HEK293T (cell line): ENCODE measurements at places on chromosomes 5 and 9.
A peak's percentile ranks its signal among the peaks of the same experiment; 100 is the strongest.

DNA sequence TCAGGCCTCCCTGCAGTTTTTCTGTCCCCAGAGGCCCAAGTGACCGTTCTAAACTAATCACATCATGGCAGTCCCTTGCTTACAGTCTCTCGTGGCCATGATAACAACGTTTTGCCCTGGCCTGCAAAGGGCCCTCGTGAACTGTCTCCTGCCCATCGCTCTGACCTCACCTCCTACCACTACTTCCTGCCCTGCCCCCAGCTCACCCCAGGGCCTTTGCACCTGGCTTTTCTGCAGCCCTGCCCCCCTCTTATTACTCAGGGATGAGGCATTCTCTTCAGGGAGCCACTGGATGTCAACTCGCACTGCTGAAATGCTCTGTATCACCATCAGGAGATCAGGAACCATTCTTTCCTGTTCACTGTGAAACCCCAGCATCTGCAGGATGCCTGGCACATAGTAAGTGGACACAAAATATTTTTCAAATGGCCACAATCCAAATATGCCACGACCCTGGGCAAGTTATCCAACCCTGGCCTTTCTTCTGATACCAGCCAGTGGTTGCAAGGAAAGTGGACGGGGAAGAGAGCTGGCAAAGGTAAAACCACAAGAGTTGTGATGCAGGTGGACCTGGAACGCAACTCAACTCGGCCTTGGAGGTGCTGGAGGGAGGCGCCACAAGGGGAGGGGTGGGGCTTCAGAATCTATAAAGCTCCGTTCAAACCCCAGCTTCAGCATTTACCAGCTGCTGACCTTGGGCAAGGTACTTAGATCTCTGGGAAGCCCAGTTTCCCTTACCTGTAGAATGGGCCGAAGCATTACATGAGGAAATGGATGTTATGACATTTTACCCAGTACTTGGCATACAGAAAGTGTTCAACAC, 1.7 kb downstream of the SNCB start:
- DNase-seq: no peak

DNA sequence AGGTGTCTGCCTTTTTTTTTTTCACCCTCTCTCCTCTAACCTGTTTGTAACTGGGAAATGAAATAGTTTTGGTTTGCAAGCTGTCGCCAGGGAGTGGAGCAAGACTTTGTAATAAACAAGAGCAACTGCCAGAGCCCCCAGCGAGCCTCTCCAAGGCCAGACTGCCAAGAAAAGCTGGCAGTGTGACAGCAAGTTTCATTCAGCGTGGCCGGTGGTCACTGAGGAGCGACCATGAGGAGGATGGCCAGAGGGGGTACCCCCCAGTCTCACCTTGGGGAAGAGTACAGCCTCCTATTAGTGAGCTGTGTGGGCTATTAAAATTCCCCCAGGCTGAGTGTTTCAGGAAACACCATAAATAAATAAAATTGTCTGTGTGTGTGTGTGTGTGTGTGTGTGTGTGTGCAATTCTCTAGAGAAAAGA, 49.9 kb downstream of the ZFAND5 start:
- peak; percentile 19 for DNase-seq

GRCh38 chr9:93268551-93269314, 84.8 kb downstream of the WNK2 start:
- DNase-seq: no peak

DNA sequence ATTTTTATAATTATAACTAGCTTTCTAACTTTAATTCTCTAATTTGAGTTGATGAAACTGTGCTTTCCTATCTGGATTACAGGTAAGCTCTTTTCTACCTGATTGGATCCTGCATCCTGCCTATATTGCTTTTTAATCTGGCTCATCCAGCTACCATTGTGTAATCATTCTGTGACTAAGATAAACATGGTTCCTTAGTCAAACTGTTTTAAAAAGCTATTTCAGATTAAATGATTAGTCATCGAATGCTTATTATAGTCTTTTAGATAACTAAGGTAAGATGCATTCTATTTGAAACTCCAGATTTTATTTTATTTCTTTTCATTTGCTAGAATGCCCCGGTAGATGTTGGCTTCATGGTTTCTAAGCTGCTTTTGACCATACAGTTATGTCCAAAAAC, 50.7 kb downstream of the ICE1 start:
- no peak for DNase-seq

- DNase-seq: no peak
These were observed 72.6 kb downstream of the DAPK1 start for GRCh38 chr9:87570000-87570908.

- DNase-seq: no peak
These were observed 123.2 kb downstream of the MYO10 start for GRCh38 chr5:16812911-16813310.

DNA sequence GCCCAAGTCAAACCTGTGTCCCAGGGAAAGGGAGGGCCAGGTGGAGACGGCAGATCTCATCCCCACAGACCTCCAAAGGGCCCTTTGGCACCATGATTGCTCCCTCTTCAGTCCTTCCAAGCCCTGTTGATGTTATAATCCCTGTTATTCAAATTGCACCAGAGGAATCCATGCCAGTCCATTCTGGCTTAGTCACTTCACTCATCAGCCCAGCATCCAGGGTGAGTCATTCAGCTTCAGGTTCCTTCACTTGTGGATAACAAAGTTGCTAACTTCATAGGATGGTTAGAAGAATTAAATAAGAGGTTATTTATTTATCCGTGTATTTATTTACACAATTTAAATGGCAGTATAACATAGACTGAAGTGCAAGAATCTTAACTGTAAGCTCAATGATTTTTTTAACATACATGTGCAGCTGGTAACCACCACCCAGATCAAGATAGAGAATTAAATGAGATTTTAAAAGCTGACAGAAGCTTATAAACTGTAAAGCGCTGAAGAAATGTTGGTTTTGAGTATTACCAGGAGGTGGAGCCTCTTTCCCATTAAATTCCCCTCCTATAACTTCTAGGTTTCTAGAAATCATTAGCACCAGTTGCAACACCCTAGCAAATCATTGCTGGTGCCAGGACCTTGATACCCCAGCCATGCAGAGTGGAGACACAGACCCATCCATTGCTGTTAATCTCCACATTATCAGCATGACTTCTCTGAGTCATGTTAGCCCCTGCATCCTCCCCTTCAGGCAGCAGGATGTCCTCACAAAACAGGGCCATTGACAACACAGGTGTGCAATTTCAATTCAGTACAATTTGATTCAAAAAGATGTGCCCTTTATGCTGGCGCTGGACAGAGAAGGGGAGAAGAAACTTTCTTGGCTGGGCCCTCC, 77.4 kb downstream of the SEC61B start:
- no peak for DNase-seq

DNA sequence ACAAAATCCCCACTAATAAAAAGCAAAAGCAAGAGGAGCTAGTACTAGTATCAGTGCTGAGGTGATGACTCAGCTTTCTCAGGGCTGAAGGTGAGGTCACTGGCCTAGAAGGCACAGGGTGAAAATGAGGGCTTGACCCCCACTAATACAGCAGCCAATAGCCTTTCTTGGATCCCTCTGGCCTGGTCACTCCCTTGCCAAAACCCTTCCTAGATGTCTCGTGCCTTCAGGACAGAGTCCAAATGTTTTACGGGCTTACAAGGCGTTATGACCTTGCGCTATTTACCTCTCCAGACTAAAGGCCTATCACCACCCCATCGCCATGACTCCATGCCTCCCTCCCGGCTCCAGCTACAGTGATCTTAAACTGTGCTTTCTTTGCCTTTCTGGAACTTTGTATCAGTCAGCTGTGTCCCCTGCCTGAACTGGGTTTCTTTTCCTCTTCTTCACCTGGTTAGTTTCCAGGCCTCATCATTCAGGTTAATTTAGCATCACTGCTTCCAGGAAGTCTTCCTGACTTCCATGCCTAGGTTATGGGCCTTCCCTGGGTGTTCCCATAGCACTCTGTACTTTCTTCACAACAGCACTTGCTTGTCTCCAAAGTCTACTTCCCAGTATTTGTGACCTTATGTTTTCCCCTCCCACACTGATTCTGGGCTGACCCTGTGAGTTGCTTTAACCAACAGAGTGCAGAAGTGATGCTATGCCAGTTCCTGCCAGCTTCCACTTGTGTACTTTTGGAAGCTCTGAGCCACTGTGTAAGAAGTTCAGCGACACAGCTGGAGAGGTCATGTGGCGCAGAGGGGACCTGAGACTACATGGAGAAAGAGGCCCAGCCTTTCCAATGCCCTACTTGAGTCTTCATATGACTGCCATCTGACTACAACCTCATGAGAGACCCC, 4.2 kb upstream of the DELE1 start:
- DNase-seq: no peak
